Muscle of arm (tissue), 14 donors: ENCODE measurements at places on chromosomes 2 and 18. TPM values are rescaled to one million over a fixed set of nuclear protein-coding genes. Genes with fewer than 3 reads are reported as not detected.

The ADGRF3 gene
- 0.20 TPM for polyA plus RNA-seq

The RAB27B gene
- 0.93 TPM for polyA plus RNA-seq

The C2orf78 gene
- polyA plus RNA-seq, result not detected

The SIX2 gene
- polyA plus RNA-seq, result 5.2 TPM
